NCI-H1417 (cell line): ENCODE measurements at places on chromosomes 2 and 18.

DNA sequence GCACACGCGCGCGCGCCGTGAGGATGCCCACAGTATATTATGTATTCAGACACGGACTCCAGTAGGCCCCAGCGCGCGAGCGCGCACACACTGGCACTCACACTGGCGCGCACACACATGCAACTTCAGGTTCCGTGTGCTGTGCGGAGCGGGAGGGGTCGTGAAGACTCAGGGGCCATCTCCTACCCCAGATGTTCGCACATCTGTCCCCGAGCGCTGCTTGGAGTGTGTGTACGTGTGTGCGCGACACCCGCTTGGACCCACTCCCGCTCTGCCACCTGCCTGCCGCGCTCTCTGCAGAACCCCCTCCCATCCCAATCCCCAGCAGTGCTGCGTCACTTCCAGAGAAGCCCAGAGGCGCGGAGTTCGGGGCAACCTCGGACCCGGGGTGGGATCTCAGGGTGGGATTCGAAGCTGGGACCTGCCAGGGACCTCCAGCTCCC is 2.6 kb downstream of the NRP2 start:
- DNase-seq: peak; percentile 88

DNA sequence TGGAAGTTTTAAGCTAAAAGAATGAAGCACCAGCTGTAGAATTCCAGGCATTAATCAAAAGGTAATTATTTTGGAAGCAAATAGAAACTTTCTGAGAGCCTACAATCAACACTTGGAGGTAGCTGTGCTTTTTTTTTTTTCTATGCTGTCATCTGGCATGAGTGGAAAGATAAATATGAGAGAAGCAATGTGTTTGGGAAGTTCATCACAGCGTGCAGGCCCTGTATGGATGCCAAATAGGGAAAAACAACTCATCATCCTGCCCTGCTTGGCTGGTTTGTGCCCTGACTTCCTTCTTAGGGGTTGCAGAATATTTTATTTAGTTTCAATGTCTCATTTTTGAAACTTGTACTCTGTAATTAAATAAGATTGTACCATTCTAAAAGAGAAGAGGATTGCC is 437.4 kb downstream of the PIK3C3 start:
- no peak for DNase-seq

- DNase-seq: no peak
Measured at GRCh38 chr2:216594081-216594480, 39.1 kb upstream of the IGFBP2 start.

DNA sequence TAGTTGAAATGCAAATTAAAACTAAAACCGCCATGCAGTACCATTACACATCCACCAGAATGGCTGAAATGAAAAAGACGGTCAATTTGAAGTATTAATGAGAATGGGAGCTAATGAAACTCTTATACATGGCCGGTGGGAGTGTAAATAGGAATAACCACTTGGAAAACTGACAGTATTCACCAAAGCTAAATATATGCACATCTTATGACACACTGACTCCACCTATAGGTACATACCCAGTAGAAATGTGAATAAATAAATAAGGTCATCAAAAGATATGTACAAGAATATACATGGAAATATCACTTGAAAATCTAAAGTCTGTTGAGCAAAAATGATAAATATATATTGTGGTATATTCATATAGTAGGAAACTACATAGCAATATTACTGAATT is 57.7 kb downstream of the CWC22 start:
- no peak for DNase-seq

GRCh38 chr2:220915092-220915623 is 656.9 kb downstream of the EPHA4 start:
- DNase-seq: no peak

- no peak for DNase-seq
Measured at GRCh38 chr18:44518091-44518615, 162.5 kb upstream of the SETBP1 start.

DNA sequence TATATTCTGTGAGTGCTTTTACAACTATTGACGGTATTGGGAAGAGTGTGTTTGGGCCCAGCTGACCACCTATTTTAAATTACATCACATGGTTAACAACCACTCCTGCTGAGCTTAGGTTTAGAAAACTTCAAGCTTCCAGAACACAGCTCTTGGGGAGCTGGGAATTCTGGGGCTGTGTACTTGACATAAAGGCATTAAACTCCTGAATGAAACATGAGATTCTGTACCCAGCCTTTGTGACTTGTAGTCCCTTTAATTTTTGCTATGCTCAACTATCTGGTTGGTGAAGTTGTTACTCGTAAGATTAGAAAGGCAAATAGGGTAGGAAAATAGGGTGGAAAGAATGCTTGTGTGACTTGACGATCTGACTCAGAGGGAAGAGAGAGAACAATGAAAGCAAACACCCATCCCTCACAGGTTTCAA is 66.9 kb downstream of the LTBP1 start:
- DNase-seq: no peak

DNA sequence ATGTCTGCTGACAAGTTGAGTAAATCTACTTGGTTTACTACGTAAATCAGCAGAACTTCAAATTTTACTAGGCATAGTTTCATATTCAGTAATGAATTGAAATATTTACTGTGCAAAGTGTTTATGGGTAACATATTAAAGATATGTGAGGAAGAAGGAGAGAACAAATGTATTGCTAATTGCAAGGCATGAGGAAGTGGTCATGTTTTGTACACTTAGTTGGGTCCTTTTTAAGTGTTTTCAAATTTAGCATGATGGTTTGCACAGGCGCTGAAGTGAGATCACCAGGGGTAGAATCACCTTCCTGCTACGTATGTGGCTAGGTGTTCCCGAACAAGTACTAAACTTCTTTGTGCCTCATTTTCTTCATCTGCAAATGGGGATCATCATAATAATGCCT is 1534.4 kb downstream of the LRP1B start:
- DNase-seq: no peak

DNA sequence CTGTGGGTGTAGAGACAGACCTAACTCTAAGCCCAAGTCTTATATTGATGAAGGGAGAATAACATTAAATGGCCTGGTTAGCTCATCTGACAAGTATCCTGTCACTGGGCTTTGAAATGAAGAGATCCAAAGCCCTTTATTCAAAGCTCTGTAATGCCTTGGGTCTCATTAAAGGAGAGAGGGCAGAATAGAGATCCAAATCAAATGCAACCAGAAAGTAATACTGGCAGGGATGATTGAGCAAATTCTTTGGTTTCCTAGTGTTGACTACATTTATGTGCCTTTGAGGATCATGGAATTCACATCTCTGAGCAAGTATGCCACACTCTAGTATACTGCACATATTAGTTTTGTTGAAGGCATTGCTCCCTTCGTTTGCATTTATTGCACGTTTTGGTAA is 147.9 kb upstream of the CAVIN2 start:
- DNase-seq: no peak

GRCh38 chr18:1412655-1413322 is 508.1 kb downstream of the ADCYAP1 start:
- no peak for DNase-seq

DNA sequence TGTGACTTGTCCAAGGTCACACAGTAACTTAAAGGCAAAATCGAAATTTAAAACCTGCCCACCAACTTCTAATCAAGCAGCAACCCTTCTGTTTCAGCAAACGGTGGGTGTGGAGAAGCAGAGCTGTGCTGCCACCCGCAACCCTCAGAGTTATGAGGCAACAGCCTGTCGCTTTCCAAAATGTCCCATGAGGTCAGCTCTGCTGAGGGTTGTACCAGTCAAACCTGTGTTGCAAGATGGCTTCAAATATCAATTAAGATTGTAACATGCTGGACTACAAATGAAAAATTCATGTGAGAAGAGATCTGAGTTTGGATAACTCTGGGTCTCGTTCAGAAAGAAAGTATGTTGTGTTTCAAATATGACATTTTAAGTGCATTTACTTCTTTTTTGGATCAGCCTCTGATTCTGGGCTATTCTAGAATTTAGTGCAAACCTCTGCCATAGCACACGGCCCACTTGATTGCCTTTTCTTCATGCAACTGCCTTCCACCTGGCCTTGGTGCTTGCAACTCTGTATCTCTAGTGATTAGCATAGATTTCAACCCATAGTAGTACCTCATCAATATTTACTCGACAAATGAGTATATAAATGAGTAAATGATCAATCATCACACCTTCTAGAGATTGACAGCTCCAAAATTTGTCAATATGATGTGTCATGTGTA is 69.3 kb downstream of the TIMM21 start:
- no peak for DNase-seq

- DNase-seq: no peak
Measured at GRCh38 chr18:36396190-36396589, 98.7 kb downstream of the FHOD3 start.

GRCh38 chr18:66316701-66317100 is 287.2 kb downstream of the CDH19 start:
- DNase-seq: no peak

DNA sequence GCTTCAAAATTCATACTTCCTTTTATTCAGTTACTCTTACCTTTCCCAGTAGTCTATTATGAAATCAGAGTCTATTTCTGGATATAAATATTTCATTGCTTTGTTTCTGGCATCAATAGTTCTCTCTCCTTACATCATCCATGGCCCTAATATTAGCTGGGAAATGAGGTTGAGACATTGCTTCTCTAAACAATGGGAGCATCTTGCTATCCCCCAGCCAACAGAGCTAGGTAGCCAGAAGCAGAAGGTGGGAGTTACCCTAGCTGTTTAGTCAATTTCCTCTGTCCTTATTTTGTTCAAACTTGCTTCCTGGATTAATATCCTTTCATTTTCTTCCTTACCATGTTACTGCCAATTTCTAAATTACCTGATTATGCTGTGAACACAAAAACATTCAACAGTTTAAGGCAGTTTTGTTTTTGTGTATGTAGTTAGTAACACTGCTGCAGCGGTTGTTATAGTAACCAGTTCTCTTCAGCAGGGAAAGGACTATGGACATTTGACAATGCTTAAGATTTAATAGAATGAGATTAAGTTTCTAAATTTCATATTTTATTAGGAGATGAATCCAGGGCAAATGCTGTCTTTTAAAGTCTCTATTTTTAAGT is 160.5 kb upstream of the KCNJ3 start:
- DNase-seq: peak; percentile 68

DNA sequence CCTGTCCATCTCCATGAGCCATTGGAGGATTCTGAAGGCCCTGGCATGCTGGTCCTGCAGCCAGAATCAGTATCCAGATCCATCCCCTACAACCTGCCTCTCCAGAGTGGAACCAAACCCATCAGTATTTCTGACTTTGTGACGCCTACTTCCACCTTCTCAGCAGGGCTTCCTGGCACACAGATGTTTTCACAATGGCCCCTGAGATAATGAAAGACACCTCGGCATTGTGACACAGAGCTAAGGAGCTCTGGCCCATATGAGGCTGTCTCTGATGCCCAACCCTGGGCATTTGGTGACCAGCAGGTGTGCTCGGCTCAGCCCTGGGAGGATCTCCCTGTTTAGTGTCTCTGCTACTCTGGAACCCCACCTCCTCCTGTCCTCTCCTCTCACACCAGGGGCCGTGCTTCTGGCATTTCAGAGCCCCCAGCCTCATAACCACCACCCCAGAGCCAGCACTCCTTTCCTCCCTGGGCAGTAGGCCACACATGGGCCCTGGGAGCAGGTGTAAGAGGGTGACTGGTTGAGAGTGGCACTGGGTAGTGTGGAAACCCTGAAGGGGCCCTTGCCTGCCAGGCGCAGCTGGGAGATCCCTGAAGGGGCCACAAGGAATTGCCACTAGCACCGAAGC is 38.2 kb downstream of the FOSL2 start:
- DNase-seq: no peak

DNA sequence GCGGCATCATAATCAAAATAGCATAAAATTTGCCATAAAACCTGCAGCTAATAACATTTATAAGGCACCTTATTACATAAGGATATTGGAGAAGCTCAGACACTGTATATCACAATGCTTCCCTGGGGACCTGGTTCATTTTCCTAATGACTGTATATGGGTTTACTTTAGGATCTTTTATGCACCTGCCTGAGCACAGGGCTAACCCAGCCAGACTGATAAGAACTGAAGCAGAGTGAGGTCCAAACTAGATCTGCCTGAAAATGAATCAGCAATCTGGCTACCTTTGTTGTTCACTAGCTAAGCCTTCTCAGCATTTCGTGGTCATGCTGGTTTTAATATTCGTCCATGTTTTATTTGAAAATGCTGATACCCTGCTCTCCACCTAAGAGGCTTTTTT is 1922.3 kb upstream of the CELF4 start:
- DNase-seq: peak; percentile 53

- no peak for DNase-seq
Measured at GRCh38 chr2:78301166-78301789, 724.2 kb upstream of the REG3G start.

DNA sequence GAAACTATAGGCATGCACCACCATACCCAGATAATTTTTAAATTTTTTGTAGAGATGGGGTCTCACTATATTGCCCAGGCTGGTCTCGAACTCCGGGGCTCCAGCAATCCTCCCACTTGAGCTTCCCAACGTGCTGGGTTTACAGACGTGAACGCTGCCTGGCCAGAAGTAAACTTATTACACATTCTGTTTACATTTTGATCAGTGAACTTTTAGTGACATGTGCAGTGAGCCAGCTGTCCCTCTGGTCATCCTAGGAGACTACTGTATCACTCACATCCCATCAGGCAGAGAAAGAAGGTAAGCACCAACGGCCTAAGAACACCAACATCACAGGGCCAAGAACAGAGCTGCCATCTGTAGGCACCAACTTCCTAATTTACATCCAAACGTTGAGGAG is 22.2 kb downstream of the NDUFA10 start:
- no peak for DNase-seq

DNA sequence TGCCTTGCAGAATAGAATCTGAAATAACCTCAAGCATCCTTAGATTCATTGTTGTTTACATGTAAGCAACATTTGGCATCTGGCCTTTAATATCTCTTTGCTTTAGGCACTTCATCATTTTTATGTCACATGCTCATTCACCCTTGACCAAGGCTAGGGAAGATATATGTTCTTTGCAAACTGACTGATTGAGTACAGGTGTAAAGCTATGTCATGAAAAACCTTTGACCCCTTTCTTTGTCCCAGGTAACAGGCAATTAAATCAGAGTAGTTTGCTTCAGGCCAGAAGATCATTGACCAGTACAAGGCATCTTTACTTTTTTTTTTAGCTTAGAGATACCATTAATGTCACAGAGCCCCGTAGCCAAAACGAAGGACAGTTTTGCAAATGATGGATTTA is 520.6 kb downstream of the STK39 start:
- no peak for DNase-seq

DNA sequence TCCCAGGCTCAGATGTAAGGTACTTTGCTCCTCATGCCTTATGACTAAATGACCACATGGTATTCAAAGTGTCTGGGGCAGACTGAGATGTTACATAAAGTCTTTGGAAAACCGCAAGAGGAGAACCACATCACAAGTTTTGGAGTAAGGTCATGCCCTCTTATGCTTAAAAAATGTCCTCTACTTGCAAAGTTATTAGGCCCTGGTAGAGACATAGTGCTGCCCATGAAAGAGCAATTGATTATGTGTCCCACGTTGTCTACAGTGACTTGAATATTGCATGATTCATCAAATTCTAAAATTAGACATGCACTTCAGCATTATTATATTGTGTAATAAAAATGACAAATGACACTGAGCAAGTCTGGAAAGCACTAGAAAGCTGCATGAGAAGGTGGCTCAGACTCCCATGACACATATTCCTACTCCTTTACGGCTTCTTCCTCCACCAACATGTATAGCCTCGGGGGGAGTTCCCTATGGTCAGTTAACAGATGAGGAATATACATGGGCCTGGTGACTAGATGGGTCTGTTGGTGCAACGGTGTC is 602.6 kb upstream of the VRK2 start:
- DNase-seq: no peak

- no peak for DNase-seq
Measured at GRCh38 chr2:101179982-101180381, 28.8 kb upstream of the TBC1D8 start.
